Stimulated activated CD4-positive, alpha-beta T cell treated with anti-CD3 and anti-CD28 coated beads, Interleukin-12 subunit alpha, Interleukin-12 subunit beta, amount 100 ng/mL, for 4 hours (primary cell): ENCODE measurements at places on chromosomes 7 and 10.

DNA sequence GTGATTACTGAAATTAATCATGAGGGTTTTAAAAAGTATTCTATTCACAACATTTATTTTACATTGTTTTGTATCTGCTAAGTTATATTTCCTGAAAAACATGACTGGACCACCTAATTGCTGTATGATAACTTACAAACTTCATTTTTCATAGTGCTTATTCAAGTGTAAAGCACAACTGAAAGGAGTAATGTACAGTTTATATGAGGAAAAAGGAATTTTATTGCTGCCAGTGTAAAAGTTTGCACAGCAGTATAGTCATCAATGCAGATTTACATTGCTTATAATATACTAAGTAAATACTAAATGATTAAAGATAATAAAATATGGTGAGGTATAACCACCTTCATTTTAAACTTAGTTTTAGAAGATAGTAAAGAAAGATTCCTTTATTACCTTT is 4.0 kb downstream of the PTEN start:
- no peak for DNase-seq

- no peak for DNase-seq
These were observed 102.5 kb downstream of the TRIL start for GRCh38 chr7:28855538-28856217.

GRCh38 chr7:142800699-142801260 is 30.0 kb downstream of the PRSS2 start:
- no peak for DNase-seq

GRCh38 chr7:33882950-33883670 is 22.2 kb upstream of the BMPER start:
- no peak for DNase-seq

- no peak for DNase-seq
These were observed 5.2 kb upstream of the APBB1IP start for GRCh38 chr10:26432938-26433337.

DNA sequence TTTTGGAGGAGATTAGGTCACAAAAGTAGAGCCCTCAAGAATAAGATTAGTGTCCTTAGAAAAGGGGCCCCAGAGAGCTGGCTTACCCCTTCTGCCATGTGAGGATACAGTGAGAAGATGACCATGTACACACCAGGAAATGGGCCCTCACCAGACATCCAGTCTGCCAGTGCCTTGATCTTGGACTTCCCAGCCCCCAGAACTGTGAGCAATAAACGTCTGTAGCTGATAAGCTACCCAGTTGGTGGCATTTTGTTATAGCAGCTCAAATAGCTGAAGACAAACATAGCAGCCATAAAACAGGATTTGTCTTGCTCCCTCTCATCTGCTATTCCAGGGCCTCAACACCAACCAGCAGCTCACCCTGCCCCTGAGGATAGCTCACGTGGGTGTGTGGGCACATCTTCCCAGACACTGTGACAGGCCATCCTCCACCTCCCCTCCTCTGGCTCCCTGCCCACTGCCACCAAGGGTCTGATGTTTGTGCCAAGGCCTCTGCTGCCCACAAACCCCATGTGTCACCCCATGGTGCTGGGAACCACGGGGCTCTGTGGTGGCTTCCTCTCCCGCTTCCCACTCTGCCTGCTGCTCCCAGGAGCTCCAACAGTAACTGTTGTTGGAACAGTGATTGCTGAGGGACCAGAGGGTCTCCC is 252.4 kb downstream of the USP6NL start:
- DNase-seq, result no peak

- no peak for DNase-seq
These were observed 350 bp upstream of the ZNF37A start for GRCh38 chr10:38093816-38094157.

DNA sequence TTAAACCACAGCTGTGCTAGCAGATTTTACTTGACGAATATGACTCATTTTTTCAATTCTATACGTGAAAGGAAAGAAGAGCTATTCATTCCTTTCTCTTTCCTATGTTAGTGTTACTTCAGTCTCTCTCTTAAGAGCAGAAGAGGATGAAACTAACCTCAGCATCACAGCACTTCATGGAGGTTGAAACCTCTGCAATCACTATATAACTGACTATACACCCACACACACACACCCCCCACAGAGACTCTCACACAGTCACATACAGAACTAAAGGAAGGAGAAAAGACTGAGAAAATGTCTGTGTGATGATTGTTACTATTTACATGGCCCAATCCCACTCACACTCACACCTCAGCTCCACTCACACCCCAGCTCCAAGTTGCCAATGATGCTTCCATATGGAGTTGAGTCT is 104.2 kb downstream of the KIF20B start:
- peak; percentile 43 for DNase-seq

DNA sequence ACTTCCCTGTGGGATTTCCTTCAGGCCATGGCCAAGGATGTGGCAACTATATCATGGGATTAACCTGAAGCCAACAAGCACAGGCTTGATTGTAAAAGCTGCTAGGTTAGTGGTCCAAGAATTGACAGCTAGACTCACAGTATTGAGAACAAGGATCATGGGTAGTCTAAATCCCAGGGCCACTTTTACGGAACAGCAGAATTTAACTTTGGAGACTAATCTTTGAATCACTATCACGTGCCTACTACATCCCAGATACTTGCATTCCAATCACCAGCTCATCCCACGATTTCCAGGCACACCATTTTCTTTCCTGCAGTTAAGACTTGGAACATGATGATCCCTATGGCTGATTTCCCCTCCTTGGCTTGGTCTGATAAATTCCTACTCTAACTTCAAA is 65.6 kb upstream of the ADO start:
- DNase-seq, result no peak

DNA sequence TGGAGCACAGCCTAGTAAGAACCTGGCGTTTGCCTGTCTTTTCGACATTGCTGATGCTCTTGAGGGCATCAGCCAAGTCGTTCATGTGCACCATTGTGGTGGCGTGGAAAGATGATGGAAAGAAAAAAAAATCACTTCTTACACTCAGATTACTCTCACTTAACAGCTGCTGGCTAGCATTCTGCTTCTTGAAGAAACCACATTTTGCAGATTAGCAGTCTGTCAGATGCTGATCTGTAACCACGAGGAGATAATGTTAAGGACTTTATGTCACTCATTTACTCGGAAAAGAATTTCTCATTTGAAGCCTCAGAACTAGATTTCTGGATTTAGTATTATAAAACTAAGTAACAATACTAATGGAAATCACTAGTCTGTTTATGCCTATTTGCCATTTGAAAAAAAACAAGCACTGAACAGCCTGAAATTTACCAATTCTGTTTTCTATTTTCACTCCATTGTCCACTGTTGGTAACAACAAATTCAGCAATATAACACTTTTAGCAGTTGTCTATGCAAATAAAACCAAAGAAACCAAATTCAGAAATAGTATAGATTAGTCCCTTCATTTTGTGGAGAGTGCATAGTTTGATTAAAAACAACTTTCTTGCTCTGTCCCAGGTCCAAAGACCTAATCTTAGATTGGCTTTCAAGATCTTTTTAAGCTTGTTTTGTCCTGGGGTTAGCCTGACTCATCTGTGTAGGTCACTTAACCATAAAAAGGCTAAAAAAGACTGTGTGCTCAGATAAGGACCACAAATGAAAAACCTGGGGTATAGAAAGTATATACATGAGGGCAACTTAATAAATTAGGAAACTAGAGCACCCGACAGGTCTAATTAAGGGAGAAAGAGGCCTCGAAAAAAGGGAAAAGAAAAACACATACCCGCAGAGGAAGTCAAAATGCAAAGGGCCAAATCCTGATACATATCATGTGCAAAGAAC is 67.5 kb downstream of the NT5C2 start:
- DNase-seq, result no peak

- no peak for DNase-seq
These were observed 259.0 kb downstream of the BBS9 start for GRCh38 chr7:33388332-33388731.

DNA sequence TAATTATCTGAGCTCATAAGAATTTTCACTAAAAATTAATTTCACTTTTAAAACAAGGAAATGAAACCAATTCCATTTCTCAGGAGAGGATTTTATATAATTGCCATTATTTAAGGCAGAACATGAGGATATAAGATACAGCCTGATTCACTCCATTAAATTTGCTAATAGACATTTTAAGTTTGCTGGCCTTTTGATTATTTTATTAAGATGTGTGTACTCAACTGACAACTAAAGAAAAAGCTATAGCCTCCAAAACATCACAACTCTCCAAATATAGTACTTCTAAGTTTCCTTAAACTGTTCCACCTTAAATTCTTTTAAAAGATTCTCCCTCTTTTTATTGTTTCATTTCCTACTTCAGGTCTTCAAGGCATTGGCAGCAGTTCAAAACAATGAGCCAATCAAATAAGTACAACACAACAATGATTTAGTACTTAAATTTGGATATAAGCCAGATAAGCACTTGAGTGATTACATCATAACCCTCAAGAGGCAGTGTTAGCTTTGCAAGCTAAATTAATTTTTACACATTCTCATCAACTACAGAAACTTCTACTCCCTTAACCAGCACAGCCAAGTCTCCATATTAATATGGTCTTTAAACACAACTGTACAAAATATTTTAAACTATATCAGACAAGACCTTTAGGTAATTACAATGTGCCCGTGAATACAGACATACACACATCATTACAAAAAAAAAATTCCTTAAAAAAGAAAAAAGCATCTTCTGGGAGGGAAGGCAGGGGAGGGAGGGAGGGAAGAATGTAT is 121.8 kb downstream of the KMT2C start:
- DNase-seq, result no peak

DNA sequence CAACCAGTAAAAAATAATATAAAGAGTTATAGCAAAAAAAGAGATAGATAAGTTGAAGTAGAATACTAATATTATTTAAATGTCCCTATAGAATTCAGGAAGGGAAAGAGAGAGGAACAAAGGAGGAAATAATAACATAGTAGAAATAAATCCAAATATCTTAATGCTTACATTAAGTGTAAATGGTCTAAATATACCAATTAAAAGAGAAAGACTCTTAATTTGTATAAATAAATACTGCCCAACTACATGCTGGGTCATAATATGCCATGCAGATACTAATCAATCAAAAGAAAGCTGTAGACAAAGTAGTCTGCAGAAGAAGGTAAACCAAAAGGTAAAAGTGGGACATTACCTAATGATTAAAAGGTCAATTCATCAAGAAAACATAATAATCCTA is 43.3 kb upstream of the VIPR2 start:
- no peak for DNase-seq

- no peak for DNase-seq
These were observed 164.6 kb upstream of the PPP1R3A start for GRCh38 chr7:114083166-114084001.

- DNase-seq, result no peak
These were observed 6.6 kb downstream of the SYNPO2L start for GRCh38 chr10:73648975-73649829.

DNA sequence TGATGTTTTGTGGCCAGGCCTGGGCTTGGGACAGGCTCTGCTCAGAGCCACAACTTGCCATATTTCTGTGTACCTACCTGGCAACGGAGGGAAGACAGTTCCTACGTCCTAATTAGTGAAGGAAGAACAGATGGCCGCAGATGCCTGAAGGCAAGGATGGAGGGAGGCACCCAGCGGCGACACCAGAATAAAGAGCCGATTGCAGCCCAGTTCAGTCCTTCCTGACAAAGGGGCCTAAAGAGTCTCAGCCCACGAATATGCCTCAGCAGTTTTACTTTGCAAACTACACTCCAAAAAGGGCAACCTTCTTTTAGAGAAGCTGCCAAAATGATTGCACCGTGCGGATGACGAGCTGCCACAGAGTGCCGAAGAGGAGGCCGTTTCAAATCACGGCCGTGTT is 585.8 kb downstream of the GLRX3 start:
- no peak for DNase-seq

- DNase-seq, result no peak
These were observed 12.1 kb upstream of the DLX6 start for GRCh38 chr7:96993094-96993865.

- DNase-seq, result no peak
These were observed 1.4 kb downstream of the PODXL start for GRCh38 chr7:131554880-131555516.

GRCh38 chr10:70931168-70931815 is 42.9 kb upstream of the PCBD1 start:
- no peak for DNase-seq

DNA sequence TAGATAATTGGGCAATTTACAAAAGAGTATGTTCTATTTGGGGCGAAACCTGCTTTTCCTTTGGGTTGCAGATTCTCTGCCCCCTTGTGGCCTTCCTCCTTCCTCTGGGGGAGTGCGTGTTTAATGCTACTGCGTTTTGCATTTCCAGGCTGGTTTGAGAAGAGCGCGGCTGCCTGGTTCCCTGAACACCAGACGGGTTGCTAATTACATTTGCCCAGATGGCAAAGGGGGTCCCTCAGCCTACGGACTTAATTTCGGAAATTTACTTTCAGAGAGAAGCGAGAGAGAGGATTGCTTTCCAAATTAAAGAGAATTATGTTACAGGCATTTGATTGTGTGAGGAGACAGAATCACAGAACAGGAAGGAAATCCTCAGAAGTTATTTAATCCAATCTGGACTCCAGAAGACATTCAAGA is 91.9 kb upstream of the JAZF1 start:
- peak; percentile 8 for DNase-seq

GRCh38 chr10:97538411-97538810 is 34.2 kb upstream of the ANKRD2 start:
- no peak for DNase-seq

- no peak for DNase-seq
These were observed 94.8 kb downstream of the CALN1 start for GRCh38 chr7:72317341-72317740.

DNA sequence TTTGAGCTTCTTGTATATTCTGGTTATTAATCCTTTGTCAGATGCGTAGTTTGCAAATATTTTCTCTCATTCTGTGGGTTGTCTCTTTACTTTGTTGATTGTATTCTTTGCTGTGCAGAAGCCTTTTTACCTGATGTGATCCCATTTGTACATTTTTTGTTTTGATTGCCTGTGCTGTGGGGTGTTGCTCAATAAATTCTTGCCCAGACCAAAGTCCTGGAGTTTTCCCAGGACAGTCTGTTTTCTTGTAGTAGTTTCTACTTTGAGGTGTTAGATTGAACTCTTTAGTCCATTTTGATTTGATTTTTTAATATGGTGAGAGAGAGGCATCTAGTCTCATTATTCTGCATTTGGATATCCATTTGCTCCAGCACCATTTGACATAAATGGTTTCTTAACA is 588.7 kb upstream of the MBL2 start:
- DNase-seq, result no peak

DNA sequence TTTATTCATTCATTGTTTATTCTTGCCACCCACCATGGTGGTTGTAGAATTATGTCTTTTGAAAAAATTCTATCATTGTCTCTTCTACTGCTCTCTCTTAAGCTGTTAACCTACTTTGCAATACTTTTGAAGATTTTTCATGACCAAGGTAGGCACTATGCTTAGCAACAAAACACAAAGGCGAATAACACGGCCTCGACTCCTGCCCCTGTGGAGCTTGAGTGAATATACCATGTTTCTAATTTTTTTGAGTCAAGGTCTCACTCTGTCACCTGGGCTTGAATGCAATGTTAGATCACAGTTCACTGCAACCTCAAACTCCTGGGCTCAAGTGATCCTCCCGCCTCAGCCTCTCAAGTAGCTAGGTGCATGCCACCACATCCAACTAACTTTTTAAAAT is 39.4 kb downstream of the APBB1IP start:
- DNase-seq, result no peak

GRCh38 chr10:43573250-43574000 is 991 bp downstream of the ZNF239 start:
- DNase-seq, result no peak

- no peak for DNase-seq
These were observed at the start of gene MMRN2 for GRCh38 chr10:86957471-86958115. TSS of gene MMRN2 (minus strand) at chr10:86957615. CDS start at chr10:86957541, 74 bp downstream.
